Pons (tissue), 1 donor: ENCODE measurements at places on chromosomes 6 and 20.

- DNase-seq = no peak
Measured at GRCh38 chr20:5835321-5835821, 85.2 kb downstream of the SHLD1 start.

GRCh38 chr6:70059039-70059719, 192.8 kb downstream of the COL19A1 start:
- DNase-seq = no peak

DNA sequence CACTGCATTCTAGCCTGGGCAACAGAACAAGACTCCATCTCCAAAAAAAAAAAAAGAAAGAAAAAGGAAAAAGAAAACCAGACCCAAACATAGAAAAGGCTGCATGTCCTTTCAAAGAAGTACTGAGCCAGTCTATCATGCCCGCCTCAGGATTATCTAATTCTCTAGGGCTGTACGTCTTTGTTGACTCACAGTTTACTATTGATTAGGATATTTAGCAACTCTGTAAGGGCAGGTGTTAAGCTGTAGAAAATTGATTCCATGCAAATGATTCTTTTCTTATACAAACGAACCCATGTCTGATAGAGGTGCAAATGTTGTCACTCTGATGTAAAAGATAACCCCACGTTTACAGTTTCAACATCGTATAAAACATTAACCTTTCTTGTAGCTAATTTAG, 209.0 kb downstream of the TTLL2 start:
- DNase-seq = no peak

GRCh38 chr6:68158256-68158655, 476.8 kb upstream of the ADGRB3 start:
- DNase-seq = no peak

GRCh38 chr6:150932996-150933395, 67.5 kb downstream of the MTHFD1L start:
- no peak for DNase-seq

GRCh38 chr6:112743323-112743722, 396.2 kb downstream of the RFPL4B start:
- DNase-seq = peak; percentile 17

- DNase-seq = no peak
Measured at GRCh38 chr20:1034415-1034789, 32.3 kb upstream of the RSPO4 start.

GRCh38 chr6:37262446-37263026, 4.6 kb upstream of the TMEM217 start:
- no peak for DNase-seq

DNA sequence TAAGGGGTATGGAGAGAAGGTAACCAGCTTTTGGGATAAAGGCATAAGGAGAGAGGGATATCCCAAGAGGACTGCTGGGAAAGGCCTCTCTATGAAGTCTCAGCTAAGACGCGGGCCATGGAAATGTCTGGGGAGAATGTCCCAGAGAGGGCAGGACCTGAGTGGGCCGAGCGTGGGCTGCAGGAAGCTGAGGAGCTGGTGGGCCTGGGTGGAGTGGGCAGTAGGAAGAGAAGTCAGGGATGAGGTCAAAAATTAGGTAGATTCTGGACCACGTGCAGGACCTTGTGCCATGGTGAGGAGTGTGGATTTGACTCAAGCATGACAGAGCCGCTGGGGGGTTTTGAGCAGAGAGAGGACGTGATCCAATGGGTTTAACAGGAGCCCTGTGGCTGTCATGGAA, 66.5 kb upstream of the SULF2 start:
- no peak for DNase-seq

- no peak for DNase-seq
Measured at GRCh38 chr6:122798099-122798641, 9.1 kb downstream of the SMPDL3A start.

DNA sequence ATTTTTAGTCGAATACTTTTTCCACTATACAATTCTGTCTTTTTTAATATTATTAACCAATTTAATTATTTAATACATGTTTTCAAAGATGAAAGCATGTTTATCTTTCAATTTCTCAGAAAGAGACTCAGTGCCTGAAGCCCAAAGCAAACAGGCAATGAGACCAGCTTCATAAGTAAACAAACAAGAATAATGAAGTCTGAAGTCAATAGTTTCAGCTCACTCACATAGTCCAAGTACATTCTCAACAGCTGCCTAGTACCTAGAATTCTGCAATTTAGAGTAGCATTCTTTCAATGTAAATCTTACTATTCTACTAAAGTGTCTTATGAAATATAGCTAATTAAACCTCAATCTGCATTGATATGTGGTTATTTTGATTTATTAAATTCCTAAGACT, 626.5 kb upstream of the NRSN1 start:
- DNase-seq = no peak

- DNase-seq = no peak
Measured at GRCh38 chr6:51805517-51805916, 281.9 kb downstream of the PKHD1 start.

DNA sequence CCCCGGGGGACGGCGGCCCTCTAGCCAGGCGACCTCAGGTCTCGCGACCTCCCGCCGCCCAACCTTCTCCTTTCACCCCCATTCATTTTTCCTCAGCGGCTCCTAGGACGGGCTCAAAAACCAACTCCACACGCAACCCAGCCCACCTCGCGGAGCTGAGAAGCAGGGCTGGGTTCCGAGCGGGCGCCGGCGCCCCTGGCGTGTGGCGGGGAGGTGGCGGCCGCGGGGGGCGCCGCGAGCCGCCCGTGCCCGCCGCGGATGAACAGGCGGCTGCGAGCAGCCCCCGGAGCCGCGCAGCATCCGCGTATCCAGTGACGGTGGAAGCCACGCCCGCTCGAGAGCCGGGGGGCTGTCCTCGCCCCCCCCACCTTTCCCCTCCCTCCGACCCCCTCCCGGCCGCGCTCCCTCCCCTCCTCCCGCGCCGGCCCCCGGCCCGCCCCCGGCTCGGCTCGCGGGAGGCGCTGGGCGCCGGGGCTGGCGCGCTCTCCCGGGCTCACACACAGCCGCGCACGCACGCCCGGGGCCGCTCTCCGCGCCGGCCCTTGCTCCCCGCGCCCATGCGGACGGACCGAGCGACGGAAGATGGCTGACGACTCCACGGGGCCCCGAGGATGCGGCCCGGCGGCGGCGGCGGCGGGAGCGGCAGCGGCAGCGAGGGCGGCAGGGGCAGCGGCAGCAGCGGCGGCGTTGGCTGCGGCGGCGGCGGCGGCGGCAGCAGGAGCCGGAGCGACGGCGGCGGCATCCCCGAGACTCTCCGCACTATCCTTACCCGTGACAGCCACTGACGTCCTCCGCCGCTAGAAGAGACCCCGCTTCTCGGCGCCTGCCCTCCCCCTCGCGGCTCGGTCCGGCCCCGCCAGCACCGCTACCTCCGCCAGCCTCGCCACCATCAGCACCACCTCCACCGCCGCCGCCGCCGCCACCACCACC, at the start of gene SOBP:
Gene SOBP, plus strand, starts transcription at position 482 of the 930 bp plus-strand sequence. CDS start 500 bp downstream, outside the sequence.
- peak; percentile 42 for DNase-seq

- DNase-seq = no peak
Measured at GRCh38 chr6:112038268-112038667, 15.6 kb upstream of the CCN6 start.

- DNase-seq = no peak
Measured at GRCh38 chr20:34396408-34396807, 33.3 kb downstream of the ITCH start.

- no peak for DNase-seq
Measured at GRCh38 chr6:34447386-34447785, 18.5 kb upstream of the PACSIN1 start.

DNA sequence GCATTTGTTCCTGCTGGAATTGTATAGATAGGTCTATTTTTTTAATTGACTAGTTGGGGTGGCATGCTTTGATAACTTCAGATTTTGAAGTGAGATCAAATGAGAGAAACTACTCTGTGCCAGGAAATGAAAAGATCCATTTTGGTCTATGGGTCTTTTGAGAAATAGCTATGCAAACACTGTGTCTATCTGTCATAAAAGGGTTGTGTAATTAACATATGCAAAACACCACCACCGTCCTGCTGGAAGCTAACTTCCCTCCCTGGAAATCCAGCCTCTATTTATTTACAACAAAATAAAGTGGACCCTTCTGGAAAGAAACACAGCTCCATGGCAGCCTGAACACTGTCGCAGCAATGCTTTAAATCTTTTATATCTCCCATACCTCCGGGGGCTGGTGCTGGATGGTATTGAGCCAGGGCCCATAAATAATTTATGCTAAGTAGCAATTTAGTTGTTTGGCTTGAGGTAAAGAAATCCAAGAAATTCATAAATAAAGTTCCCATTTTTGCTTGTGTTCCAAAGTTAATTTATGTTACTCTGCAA, 244.2 kb upstream of the POU3F2 start:
- no peak for DNase-seq

- no peak for DNase-seq
Measured at GRCh38 chr6:73242001-73242400, 16.7 kb upstream of the KHDC1L start.

DNA sequence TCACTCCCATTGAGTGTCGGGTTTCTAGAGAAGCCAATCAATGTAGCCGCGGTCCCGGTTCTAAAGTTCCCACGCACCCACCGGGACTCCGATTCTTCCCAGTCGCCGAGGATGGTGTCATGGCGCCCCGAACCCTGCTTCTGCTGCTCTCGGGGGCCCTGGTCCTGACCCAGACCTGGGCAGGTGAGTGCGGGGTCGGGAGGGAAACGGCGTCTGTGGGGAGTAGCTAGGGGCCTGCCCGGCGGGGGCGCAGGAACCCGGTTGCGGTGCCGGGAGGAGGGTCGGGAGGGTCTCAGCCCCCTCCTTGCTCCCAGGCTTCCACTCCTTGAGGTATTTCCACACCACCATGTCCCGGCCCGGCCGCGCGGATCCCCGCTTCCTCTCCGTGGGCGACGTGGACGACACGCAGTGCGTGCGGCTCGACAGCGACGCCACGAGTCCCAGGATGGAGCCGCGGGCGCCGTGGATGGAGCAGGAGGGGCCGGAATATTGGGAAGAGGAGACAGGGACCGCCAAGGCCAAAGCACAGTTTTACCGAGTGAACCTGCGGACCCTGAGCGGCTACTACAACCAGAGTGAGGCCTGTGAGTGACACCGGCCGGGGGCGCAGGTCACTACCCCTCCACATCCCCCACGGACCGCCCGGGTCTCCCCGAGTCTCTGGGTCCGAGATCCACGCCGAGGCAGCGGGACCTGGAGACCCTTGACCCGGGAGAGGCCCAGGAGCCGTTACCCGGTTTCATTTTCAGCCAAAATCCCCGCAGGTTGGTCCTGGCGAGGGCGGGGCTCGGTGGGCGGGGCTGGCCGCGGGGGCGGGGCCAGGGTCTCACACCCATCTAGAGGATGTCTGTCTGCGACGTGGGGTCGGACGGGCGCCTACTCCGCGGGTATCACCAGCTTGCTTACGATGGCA, 35.2 kb upstream of the HLA-G start:
- peak; percentile 36 for DNase-seq

GRCh38 chr6:139249395-139249794, 42.4 kb downstream of the TXLNB start:
- DNase-seq = no peak

DNA sequence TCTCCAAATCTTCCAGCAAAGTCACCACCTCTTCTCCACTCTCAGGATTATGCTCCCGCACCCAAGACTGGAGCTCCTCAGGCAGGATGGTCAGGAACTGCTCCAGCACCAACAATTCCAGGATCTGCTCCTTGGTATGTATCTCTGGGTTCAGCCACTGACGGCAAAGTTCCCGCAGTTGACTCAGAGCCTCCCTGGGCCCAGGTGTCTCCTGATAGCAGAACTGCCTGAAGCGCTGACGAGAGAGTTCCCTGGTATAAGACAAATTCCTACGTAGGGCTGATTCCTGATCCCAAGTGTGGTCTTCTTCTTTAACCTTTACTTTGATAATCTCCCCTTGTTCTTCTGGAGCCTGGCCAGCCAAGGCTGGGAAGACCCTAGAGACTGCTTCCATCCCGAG, 60.6 kb downstream of the GPX5 start:
- DNase-seq = no peak

GRCh38 chr6:162543221-162543620, 184.3 kb downstream of the PRKN start:
- no peak for DNase-seq

GRCh38 chr20:14955399-14955798, 618.0 kb upstream of the FLRT3 start:
- no peak for DNase-seq

- DNase-seq = no peak
Measured at GRCh38 chr20:1328680-1329330, at the start of gene SDCBP2. SDCBP2 (minus strand) TSS chr20:1329139; CDS start chr20:1320416, 8,723 bp downstream.

GRCh38 chr20:58571356-58571692, 56.1 kb upstream of the APCDD1L start:
- DNase-seq = no peak

- DNase-seq = no peak
Measured at GRCh38 chr20:36875702-36876472, at the start of gene TLDC2. TLDC2 (plus strand) TSS chr20:36876138; CDS start chr20:36876175, 37 bp downstream.

DNA sequence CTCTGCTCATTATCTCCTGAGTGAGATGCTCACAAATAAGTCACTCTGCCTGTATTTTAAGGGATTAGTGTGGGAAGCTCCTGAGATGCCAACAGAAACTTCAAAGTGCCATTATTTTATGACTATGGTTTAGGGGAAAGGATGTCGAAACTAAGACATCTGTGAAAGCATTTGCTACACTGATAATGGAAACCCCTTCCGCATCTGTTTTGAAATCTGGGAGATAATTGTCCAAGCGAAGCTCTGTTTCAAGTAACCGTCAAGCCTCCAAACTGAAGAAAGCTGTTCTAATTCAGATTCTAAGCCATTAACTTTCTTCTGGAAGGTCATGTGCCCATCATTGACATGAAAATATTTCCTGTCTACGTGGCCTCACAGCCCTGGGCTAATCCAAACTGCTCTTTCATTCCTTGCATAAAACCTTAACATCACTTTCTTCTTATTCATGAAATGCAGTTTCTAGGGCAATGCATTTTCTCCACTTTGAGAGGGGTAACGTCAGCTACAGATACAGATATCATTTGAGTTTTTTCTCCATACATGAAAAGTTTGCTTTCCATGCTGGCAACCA, 932.0 kb downstream of the C6orf118 start:
- no peak for DNase-seq

DNA sequence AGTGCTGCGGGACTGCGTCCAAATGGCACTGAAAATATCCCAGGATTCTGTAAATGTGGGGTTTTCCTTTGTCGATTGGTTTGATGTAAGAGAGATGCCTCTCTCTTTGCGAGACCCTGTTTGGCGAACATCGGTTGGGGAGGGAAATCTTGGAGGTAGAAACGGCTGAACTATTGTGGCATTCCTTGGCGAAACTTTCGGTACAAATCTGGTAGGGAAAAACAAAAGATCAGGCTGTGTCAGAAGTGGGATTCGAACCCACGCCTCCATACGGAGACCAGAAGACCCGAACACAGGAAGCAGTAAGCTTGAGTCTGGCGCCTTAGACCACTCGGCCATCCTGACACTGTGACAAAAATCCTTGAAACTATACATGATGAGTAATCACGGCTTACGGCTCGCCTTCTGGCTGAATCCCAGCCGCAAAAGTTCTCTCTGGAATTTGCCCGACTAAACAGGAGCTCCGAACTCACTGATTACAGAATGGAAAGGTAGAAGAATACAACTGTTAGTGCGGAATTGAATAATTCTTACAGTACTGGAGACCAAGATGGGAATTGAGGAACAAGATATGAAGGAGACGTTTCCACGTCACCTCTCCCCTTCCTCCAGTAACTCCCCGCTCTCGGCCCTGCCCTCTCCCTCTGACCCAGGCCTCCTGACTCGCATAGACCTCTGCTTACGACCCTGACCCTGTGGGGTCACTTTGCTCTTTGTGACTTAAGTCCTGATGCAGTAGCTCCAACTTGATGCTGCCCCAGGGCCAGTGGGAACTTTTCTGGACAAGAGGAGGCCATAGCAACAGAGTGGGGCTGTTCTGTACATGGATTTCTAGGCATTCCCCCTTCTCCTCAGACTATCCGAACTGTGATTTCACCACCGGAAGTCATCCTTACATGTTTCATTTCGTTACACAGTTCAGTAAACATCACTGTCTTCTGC, 132.8 kb upstream of the ZNF184 start:
- peak; percentile 28 for DNase-seq

- no peak for DNase-seq
Measured at GRCh38 chr6:35970181-35970580, 49.3 kb upstream of the SRPK1 start.
